Fibroblast of skin of right biceps (primary cell): ENCODE measurements at places on chromosomes 3 and 15.
A peak's percentile ranks its signal among the peaks of the same experiment; 100 is the strongest.

DNA sequence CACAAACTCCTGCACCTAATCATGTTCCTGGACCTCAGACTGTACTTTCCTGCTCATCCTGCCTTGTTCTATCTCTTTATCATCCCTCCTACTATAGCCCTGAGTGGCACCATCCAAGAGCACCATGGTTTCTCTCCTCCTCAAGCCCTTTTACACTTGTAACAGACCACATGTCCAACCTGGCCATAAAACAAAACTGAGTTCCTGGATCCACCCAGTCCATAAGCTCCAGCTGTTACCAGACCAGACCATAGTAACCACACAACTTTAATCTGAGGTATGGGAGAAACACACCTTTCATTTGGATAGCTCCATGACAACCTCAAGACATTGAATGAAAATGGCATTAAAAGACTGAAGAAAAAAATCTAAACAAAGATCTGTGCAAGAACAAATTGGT lies 9.1 kb downstream of the TM4SF18 start:
- no peak for DNase-seq

DNA sequence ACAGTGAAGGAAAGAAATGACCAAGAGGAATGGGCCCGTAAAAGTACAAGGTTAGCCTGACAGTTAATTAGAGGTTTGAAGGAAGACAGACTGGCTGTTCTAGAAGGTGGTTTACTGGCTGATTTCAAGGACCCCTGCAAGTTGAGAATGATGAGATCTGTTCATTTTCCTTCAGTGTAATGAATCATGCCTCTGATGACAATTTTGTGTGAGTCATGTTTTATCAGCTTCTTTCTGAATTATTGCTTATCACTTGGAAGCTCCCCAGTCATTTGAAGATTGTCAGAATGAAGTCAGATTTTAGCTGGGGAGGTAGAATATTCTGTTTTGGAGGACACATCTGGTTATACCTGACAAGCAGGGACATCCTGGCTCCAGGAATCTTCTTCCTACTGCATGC lies 50.6 kb downstream of the DRD3 start:
- peak; percentile 49 for DNase-seq

DNA sequence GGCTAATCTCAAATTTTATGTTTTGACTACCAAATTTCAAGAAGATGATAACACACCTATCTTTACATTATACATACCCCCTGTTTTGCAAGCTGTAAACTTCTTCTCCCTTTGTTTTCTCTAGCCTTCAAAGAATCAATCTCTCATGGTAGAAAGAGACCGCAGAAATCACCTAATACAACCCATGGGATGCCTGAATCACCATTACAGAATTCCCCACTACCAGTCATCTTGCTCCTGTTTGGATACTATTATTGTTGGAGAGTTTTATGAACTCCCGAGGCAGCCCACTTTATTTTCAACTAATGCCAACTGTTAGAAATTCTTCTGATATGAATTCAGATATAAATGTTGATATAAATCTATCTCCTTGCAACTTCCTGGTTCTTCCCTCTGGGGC lies 110.9 kb downstream of the FRMD5 start:
- peak; percentile 37 for DNase-seq

GRCh38 chr3:172876297-172876696 lies 125.8 kb downstream of the ECT2 start:
- no peak for DNase-seq

DNA sequence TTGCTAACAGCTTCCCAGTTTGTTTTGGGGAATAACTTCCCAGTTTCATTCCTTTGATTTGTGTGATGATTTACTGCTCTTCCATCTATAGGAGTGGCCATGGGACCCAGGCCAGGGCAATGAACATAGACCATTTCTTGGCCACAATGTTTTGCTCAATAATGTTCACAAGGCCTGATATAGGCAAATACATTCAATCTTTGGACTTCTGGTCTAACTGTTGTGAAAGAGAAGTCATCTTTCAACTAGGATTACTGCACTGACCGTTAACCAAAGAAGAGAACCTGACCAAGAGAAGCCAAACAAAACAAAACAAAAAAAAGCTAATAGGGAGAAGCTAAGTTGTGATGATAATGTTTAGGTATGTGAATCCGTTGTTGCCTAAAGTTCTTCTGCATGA lies 221.8 kb upstream of the SUCLG2 start:
- DNase-seq = no peak

DNA sequence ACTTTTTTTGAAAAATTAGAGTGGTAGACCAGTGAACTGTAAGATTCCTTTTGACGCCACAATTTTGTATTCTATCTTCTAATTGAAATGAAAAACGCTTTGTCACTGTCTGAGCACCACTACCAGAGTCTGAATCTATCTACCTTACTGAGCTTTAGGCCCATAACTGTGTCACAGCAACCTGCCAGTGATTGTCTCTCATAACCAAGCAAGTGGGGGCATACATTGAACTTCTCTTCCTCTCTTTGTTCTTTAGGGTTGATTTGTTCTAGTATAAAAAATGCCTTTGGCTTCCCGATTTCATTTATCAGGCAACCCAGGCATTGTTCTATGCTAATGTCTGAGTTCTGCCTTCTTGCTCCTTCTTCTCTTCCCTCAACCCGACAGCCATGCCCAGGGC lies 142.6 kb downstream of the BBX start:
- no peak for DNase-seq

- no peak for DNase-seq
Observed at GRCh38 chr3:136022529-136023263, 57.2 kb downstream of the PPP2R3A start.

- peak; percentile 49 for DNase-seq
Observed at GRCh38 chr15:71781179-71781964, 29.0 kb upstream of the NR2E3 start.

DNA sequence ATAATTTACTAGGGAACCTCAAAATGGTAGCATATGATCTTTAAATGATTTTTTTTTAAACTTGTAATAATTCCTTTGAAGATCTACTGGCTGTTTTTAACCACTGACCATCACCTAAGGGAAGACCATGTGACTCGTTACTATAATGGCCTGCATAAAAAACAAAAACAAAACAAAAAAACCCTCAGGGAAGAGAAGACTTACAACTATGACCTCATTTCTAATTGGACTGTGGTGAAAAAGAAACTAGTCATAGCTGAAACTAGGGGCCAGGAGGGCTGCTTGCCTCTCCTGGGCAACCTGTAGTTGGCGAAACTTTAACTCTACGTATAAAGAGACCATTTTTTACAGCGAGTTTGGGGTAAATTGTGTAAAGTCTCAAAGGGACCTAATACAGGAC lies 23.0 kb downstream of the PAQR9 start:
- no peak for DNase-seq

GRCh38 chr3:149468504-149469212 lies 5.8 kb upstream of the TM4SF4 start:
- no peak for DNase-seq

- no peak for DNase-seq
Observed at GRCh38 chr3:177348974-177349373, 151.7 kb upstream of the TBL1XR1 start.

DNA sequence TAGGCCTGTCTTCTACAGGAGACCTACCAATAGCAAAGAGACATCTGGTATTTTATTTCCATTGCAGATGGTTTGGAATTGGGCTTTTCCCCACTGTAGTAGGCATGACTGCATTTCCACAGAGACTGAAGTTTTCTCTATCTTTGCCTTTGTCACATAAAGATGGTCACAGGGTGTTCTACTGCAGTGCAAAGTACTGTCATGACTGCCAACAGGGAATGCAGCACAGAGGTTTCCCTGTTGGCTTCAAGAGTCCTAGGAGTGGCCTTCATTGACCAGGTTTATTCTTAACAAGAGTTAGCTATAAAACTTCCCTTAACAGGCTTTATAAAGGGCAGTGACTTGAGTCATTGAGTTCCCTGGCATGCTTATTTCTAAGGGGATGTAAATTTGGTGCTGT lies 36.8 kb upstream of the TM4SF4 start:
- DNase-seq = no peak

DNA sequence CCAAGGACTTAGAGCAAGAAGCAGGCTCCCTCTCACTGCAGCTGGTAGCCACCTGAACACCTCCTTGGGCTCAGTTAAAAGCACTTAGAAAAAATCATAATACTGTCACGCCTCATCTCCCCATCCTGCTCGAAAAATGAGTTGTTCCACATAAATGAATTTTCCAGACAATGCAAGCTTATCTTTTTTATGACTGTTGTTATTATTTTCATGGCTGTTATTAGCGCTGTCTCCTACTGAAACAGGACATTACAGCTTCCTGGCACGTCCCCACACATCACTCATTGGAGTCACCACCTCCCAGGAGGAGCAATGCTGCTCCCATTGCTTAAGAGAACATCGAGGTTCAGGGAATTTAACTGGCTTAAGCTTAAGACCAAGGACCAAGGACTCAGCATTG lies 26.5 kb downstream of the CCDC33 start:
- DNase-seq = no peak

DNA sequence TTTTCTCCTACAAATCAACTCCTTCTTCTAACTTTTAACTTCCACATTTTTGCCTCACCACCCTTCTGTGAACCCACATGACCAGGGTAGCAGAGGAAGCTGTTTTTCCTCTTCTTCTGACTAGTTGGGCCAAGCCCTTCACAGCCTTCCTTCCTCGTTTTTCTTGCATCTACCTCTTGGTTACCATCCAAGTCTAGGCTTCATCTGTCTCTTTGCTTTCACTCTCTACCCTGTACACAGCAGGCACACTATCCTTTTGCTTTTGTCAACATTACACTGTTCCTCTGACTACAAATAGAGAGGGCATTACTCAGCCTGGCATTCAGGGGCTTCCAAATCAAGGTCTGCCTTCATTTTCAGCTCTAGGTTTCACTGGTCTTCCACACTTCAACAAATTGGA lies 22.0 kb downstream of the SLC9A9 start:
- no peak for DNase-seq

DNA sequence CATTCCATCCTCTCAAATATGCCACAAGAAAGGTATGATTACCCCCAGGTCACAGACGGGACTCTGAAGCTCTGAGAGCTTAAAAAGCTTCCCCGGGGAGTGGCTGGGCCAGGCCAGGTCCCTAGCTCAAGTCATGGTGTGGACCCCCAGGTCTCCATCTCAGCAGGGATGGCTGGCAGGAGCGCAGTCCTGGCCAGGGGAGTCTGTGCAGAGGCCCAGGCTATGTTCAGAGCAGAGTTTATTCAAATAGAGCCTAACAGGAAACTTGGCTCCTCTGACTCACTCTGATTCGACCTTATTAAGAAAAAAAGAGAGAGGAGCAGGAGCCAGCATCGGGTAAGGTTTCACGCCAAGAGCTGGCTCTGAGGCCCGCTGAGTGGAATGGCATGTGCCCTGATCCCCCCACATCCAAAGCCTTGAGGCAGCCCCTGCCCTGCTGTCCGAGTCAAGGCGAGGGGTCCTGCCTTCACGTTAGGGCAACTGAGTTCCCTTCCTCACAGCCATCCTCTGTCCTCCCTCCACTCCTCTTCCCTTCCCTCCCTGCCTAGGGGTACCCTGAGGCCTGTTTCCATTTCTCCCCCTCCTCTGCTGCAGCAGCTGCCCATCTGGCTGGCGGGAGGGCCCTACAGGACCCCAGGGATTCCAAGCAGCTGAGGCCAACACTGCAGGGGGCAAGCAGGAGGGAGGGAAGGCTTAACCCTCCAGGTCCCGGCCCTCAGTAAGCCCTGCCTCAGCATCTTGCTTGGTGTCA lies 1.9 kb upstream of the LOXL1 start:
- peak; percentile 91 for DNase-seq

- no peak for DNase-seq
Observed at GRCh38 chr3:95939235-95939809, 875.1 kb upstream of the EPHA6 start.

DNA sequence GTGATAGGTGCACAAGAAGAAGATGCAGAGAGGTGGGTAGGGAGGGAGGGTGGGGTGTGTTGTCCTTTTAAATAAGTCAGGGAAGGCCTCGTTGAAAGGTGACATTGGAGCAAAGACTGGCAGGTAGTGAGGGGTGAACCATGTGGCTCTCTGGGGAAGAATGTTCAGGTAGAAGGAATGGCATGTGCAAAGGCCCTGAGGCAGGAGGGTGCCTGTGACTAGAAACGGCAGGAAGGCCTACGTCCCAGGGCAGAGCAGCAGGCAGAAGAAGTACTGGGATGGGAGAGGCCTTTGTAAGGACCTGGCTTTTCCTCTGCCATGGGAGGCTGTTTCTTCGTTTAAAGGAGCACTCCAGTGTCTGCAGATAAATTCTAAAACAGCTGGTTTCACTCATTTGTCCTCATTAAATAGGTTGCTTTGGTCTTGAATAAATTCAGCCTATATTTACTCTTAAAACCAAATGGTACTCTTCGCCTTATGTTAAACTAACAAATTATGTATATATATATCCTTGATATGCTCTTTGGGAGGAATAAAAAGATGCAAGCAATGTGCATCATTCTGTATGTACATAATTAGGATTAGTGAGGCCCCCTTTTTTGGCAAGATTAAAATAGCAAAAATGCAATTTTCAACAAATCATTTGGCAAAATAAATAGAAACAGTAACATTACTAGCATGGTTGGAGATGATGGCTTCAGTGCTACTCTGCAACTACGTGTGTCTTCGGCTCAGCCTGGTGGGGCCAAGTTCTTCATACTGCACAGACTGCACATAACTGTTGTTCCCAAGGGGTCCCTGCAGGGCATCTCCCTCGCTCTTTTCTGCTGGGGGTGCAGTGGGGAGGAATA lies 151.4 kb downstream of the KLF13 start:
- no peak for DNase-seq

DNA sequence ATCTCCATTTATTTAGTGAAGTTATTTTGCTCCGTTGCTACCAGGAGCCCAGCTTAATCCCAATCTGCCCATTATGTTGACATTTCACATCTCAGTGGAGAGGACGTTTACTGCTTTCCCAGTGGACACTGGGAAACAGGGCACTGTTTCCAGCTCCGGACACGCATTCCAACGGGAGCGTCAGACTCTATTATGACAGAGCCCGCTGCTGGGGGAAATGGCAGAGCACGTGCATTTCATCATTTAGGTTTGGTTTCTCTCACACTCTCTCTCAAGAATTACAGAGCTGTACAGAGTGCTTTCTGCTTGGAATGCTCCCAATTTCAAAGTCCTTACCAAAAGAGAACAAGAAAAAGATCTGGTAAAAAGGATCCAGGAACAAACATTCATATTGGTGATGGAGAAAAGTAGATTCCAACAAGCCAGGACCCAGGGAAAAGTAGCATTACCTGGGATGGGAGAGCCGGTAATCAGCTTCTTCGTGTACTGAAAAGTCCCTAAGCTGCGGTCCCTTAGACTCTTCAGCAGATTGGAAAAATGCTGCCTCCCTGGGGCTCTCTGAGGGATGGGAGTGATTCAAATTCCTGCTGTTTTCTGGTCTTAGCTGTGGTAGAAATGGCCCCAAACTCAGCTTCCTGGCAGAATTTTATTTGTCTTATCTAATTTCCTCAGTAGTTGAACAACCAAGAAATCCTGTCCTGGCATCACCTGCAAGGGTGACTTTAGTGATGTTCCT lies 136.0 kb upstream of the THBS1 start:
- no peak for DNase-seq

- no peak for DNase-seq
Observed at GRCh38 chr3:111968319-111969054, 10.3 kb upstream of the ABHD10 start.
